ENCODE measurements at places on chromosomes 6 and 20.

DNA sequence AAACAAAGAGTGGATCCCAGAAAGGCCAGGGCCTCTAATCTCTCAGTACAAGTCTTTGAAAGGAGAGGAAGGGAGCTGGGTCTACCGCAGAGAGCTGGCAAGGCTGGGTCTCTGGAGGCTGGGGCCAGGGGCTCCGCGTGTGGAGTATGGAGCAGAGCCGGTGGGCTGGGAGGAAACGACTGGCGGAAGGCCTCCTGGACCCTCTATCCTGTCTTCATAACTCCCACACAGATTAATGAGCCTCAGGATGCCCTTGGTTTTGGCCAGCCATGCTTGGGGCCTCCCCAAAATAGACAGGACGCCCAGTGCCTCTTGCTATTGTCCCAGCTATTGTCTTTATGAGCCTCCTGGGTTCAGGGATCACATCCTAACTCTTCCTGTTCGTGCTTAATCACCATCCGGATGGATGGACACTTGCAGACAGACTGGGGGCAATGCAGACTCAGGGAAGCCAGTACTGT is 306.4 kb downstream of the DHX35 start:
- DNase-seq, result no peak

DNA sequence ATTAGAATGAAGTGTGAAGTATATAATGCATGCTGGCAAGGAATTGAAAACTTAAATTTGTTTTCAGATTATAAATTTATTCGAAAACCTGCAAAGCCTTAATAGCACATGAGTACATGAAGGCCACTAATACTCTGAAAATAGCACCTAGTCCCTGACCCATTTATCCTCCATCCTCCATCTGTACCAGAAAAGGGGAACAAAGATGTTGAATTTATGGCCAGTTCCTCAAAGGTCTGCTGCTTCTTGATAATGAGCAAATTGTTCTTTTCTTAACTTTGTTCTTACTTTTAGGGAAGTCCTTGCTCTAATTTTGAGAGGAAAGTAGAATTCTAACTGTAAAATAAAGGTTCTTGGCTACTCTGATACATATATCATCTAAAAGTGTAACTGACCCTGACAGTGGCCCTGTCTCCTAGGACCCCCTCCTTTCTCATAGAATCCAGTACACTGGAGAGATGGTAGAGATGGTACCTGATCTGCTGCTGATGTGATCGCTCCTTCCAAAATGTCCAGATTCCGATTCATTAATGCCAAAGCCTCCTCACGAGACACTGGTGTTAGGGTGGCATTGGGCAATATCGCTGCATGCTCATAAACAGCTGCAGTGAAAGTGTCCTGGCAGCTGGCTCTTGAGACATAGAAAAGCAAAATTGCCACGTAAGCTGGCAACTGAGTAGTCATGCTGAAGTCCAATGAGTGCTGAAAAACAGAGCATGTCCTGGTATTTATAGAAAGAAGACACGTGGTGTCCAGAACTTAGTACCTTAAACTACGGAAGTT is at the start of gene VNN1:
TSS of gene VNN1 (minus strand) at position 704 of the 783 bp plus-strand sequence. CDS start at position 684, 20 bp downstream.
- DNase-seq, result no peak

DNA sequence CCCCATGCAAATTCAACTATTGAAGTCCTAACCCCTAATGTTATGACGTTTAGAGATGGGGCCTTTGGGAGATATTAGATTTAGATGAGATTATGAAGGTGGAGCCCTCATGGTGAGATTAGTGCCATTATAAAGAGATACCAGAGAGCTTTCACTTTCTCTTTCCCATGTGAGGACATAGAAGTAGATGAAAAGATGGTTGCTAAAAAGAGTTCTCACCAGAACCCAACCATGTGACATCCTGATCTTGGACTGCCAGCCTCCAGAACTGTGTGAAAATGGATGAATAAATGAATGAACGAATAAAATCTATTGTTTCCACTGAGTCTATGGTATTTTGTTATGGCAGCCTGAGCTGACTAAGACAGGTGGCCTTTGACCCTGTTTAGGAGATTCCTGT is 50.6 kb upstream of the FBXO30 start:
- DNase-seq, result no peak

- DNase-seq, result no peak
These were observed 163.4 kb upstream of the HEY2 start for GRCh38 chr6:125586074-125586473.

DNA sequence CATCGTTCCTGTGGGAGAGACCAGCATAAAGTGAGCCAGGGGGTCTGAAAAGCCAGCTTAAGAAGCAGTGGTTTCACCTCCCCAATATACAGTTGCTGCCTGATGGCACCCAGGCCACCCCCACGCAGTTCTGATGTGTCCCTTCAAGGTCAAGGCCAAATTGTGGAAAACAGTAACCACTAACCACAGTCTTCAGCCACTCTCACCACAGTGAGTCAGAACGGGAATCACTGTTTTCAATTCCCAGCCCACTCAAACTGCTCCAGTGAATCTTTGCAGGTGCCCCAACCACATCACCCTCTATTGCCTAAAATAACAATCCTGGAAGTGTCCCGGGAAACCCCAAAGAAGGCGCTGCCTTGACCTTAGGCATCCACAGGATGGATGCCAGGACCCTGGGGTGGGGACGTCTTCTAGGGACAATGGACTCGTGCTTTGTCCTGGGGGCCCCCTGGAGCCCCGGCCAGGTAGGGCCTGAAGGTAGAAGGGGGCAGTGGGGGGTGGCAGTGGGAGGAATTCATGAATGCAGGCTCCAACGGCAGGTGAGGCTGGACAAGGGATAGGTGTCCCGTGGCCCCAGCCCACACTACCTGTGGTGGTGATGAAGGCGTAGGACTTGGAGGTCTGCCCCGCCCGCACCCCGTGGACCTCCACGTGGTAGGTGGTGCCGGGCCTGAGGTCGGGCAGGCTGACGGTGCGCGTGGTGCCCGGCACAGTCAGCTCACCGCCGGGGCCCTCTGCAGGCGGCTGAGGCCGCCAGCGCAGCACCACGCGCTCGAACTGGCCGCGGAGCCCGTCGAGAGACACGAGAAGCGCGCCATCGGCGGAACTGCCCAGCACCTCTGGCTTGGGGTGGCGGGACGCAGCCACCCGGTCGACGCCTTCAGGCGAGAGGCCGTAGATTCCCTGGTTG is 22.2 kb downstream of the TNXB start:
- no peak for DNase-seq

DNA sequence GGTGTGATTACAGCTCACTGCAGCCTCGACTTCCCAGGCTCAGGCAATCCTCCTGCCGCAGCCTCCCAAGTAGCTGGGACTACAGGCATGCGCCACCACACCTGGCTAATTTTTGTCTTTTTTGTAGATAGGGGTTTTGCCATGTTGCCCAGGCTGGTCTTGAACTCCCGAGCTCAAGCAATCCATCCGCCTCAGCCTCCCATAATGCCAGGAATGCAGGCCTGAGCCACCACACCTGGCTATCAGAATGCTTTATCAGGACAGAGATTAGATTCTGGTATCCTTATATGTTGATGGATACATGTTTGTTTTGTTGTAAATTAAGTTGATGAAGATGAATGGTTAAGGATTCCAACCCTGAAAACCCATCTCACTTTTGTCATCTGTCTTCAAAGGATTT is 24.2 kb downstream of the LHFPL5 start:
- no peak for DNase-seq

GRCh38 chr20:32167552-32167951 is 40.0 kb downstream of the PLAGL2 start:
- DNase-seq, result no peak

DNA sequence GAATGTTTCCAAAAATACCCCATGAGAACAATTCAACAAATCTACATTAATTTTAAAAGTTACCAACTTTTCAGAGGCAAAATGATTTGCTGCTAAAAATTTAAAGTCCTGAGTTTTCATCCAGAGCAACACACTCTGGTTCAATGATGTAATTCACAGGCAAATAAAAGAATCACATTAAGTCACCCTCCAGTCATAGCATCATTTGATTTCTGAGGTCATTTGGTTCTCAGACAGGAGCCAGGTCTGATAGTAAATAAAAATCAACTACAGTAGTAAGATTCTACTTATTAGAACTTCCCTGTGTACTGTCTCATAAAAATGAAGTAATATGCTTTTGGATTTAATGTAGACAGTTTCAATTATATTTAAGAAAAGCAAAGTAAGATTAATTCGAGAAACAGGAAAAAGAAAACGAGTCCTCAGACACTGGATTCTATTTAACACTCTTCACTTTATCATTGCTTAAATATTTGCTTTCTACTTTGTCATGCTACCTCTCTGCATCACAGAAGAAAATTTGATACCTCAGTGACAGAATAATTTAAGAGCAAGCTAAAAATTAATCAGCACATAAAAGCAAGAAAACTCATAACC is 25.8 kb downstream of the MAP7 start:
- no peak for DNase-seq

- no peak for DNase-seq
These were observed 559.0 kb downstream of the CBLN4 start for GRCh38 chr20:55446301-55446700.

- no peak for DNase-seq
These were observed 13.6 kb downstream of the BRPF3 start for GRCh38 chr6:36210182-36210581.

DNA sequence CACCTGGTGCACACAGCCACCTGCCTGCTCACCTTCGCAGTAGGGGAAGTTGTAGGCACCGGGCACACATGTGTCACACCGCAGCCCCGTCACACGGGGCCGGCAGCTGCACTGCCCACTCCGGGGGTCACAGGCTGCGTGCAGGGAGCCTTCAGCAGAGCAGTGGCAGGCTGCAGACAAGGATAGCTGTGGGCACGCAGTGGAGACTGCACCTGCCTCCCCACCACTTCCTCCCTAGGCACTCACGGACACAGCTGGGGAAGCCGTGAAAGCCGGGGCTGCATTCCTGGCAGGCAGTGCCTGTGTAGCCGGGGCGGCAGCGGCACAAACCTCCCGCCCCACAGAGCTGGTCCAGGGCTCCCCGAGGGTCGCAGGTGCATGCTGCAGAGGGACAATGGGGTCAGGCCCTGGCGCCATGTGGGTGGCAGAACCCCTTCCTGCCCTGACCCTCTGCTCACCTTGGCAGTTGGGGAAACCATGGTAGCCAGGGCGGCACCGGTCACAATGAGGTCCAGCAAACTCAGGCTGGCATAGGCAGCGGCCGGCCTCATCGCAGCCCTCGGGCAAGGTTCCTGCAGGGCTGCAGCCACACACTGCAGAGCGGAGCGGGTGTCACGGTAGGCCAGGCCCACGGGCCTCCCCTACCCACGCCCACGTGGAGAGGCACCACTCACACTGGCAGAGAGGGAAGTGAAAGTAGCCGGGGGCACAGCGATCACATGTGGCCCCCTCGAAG is 29.4 kb downstream of the LAMA5 start:
- DNase-seq, result no peak

DNA sequence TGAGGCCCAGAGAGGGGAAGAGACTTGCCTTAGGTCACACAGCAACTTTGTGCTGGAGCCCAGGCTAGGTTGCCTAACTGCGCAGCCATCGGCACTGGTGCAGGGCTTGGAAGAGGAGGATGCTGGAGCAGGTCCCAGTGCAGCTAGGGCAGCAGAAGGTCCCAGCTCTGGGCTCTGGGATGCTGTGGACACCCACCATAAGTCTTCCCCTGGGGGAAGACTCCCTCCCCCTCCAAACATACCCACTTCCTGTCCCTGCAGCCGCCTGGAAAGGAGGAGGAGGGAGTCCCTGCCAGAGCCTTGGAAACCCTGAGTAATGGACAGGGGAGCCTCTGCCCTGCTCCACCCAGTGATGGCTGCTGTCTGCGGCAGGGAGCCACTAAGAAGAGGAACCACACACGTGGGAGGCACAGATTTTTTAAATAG is 93.6 kb downstream of the NCR2 start:
- DNase-seq, result peak; percentile 54

GRCh38 chr20:24185791-24186190 is 197.2 kb upstream of the GGTLC1 start:
- DNase-seq, result no peak

- DNase-seq, result no peak
These were observed 18.1 kb upstream of the ZSCAN9 start for GRCh38 chr6:28206928-28207509.

DNA sequence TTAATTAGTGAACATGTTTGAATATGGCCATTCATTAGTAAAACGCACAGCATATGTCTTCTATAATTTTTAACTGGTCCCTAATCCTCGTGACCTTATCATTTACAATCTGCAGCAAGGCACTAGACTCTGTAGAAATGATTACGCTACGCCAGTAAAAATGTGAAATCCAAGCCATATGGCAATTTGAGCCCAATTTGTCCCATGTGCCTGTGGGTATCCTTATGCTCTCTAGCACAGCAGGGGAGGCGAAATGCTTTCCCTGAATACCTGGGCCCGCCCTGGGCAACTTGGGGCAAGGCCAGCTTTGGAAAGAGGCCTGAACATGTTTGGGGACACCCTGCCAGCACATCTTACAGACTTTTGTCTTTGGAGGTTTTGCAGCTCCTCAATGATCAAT is 122.7 kb upstream of the AGPAT4 start:
- no peak for DNase-seq

DNA sequence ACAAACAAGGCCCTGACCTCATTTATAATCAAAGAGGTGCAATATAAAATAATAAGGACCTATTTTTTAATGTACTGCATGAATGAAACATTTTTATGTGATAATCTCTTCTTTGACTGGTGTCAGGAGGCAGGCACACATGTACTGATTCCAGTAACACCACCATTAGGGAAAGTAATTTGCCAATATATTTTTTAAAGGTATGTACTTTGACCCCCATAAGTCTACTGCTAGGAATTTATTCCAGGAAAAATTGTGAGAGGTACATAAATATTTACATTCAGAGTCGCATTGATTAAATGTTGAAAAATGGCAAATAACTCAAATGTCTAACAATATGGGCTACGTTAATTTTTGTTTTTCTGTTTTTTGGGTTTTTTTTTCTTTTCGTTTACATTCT is 325.4 kb upstream of the PRDM1 start:
- no peak for DNase-seq

GRCh38 chr6:89564752-89565427 is 73.7 kb downstream of the LYRM2 start:
- no peak for DNase-seq

GRCh38 chr20:61939691-61940360 is 125.9 kb downstream of the TAF4 start:
- no peak for DNase-seq

DNA sequence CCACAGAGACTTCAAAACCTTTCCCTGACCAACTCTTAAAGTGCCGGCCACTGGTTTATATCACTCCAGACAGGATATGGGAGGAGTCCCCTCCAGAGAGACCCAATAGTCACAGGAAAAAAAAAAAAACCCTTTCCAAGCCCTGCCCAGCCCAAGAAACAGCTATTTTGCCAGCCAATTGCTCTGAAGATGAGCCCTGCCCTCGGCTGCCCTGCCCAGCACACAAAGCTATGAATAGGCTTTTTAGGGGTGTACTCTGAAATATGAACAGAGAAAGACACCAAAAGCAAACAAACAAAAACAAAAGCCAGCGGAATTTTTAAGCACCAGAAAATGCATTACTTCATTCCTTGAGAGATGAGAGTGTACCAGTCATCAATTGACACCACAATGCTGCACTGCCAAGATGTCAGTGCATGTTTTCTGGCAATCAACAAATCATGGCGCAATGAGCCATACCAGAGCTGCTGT is 275.1 kb downstream of the C6orf118 start:
- DNase-seq, result no peak

- no peak for DNase-seq
These were observed 315.5 kb downstream of the GMDS start for GRCh38 chr6:1929931-1930330.

All from HT-29 (cell line).